ENCODE measurements at places on chromosomes 16 and 17.

GRCh38 chr17:45985447-45985846 is 13.6 kb upstream of the STH start:
- no peak for DNase-seq

DNA sequence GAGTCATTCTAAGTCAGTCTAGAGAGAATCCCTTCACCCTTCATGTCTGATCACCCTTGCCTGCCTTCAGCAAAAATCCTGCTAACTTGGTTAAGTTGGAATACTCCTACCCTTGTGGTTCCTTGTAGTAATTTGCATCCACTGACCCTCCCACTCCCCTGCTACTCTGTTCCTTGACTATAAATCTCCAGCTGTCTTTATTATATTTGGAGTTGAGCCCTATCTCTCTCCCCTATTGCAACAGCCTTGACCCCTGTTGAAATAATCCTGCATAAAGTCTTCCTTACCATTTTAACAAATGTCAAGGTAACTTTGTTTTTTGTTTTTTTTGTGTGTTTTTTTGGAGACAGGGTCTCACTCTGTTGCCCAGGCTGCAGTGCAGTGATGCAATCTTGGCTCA is 590.1 kb downstream of the WWOX start:
- DNase-seq, result no peak

- DNase-seq, result peak; percentile 12
Observed at GRCh38 chr16:8677481-8677880, 3.1 kb downstream of the ABAT start.

DNA sequence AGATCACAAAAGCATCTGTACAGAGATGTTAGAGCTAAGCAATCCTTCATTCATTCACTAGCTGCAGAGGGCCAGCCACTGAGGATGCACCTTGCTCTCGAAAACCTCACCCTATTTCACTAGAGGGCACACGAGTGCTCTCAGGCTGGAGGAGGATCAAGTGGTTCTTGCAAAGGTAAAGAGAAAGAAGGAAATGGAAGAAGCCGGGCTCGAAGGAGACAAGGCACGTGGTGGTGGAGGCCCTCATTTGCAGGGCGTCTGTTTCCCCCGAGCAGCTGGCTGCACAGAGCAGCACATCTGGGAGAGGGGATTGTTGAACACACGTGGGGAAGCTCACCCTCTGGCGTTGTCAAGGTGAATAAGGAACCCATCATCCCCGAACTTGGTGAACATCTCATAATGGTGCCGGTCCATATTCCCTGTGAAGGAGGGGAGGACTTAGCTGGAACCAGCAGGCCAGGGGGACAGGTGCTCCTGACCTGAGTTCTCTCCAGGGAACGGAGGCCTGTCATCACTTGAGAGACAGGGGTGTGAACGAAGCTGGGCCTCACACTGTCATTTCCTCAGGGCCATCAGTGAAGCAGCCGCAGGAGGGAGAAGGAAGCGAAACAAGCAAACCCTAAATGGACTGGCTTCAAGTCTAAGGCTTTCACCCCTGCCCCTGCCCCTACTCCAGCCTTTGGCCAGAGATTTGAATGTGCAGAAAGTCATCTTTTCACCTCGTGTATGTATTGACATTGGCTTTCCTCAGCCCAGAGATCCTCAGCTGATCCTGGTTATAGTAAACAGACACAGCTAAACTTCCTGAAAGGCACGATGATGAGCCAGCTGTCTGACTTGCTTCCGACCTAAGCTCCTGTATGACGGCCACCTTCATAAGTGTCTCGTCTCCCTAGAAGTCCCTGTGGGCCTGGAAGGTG is 27.6 kb downstream of the PRKAR1A start:
- no peak for DNase-seq

DNA sequence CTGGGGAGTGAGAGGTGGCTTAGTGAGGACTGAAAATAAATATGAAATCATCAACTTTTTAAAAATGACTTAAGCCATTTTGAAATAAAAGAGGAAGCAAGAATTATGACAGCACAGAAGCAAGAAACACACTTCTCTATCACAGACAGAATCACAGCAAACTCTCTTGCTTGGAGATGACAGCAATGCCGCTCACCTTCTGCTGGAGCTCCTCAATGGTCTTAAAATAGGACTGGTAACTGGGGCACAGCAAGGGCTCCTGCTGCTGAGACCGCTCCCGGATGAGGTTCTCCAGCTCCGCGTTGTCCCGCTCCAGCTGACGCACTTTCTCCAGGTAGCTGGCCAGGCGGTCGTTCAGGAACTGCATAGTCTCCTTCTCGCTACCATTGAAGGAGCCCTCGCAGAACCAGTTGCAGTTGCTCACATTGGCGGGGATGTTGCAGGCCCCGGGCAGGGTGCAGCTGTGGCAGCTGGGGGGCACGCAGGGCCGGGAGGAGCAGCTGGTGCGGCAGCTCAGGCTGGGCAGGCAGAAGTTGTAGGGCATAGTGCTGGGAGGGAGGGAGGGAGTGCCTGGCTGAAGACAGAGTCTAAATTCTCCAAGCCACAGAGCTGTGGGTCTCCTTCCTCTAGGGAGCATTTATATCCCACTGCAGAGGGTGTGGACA is at the start of gene KRT31:
Gene KRT31, minus strand, starts transcription at position 613 of the 665 bp plus-strand sequence. Its CDS starts 69 bp downstream, at position 544.
- no peak for DNase-seq

- DNase-seq, result no peak
Observed at GRCh38 chr16:53643474-53643873, 60.2 kb downstream of the RPGRIP1L start.

DNA sequence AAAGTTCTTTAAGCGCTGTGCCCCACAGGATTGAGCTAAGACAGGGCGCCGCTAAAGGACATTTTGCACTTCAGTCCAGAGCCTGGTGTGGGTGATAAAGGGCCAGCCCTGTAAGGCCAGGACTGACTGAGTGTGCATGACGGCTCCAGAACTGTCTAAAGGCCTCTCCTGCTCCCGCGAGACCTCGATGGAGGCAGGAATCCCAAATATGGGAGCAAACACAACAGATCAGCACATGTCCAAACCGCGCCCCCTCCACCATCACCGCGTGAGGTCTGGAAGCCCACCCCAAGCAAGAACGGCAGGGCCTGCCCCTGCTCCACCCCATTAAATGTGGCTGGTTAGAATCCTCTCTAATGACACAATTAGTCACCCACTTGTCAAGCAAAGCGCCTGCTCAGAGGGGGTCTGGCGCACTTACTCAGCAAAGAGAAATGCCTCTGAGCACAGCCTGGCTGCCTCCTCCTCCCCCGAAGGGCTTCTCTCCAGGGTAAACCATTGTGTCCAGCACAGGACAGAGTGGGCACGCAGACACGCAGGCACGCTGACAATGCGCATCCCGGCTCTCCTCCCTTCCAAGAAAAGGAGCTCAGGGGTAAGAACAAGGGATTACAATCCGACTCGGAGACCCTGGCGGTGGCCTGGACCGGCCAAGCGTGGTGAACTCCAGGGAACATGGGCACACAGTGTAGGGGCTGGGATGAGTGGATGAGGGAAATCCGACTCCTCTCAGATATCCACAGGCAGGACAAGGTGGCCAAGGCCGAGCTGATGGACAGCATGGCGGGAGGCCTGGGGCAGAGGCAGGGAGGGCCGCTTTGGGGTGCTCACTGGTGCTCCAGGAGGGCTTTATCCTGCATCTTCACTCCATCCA is 1.5 kb downstream of the MXRA7 start:
- DNase-seq, result no peak

DNA sequence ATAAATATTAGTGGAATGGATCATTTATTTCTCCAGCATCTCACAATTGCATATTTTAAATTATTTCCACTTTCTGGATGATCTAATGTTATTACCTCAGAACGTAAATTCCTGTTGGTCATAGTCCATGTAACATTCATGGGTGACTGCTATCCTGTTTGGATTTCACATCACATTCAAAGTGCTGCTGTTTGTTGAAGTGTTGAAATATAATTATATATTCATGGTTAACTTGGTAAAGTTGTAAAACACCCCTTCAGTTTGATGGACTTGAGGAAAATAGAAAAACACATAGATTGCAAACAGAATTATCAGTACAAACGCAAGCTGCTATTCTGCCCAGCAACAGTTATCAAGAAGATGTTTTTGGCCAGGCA is 59.6 kb downstream of the TANGO6 start:
- no peak for DNase-seq

GRCh38 chr17:18102640-18103039 is 5.9 kb upstream of the MYO15A start:
- DNase-seq, result no peak

DNA sequence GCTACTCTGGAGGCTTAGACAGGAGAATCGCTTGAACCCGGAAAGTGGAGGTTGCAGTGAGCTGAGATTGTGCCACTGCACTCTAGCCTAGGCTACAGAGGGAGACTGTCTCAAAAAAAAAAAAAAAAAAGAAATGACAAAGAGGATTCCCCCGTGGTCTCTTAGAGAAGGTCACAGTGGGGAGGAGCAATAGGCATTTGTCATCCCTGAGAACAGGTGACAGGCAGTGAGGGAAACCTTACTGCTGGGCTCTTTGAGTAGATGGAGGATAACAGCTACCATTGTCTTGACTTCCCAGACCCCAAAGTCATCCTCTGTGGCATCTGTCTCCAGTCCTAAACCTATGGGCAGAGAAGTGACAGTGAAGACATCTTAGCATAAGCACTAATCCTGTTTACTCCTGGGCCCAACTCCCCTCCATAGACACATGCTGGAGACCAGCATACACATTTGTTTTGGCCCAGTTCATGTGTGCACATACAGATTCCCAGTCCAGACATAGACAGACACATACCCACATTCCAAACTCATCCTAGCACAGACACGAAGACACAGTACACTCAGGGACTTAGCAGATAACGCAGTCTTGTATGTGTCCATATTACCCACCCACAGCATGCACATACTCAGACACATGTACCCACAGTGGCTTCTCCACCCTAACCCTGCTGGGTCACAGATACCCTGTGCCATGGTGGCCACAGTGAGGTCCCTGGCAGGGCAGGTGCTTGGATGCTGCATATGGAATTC is 2.7 kb downstream of the ESRP2 start:
- no peak for DNase-seq

DNA sequence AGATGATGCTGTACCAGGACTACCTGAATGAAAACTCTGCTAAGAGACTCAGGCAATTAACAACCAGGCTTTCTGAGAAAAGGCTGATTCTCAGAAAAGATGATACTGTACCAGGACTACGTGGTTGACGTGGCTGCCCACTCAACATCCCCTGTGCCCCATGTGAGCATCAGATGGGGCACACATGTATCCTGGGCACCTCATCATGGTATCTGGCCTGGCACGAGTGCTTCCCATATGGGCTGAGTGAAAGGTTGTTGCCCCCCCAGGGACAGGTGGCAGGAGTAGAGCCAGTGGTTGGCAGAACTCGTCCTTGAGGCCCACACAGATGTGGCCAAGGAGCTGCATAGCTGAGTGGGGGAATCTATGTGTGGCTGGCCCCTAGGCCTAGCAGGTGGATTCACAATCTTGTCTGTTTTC is 3.5 kb upstream of the CES4A start:
- no peak for DNase-seq

GRCh38 chr17:43042025-43042628 is 17.1 kb downstream of the RND2 start:
- DNase-seq, result no peak

- DNase-seq, result no peak
Observed at GRCh38 chr16:30085820-30086219, 5.9 kb downstream of the TBX6 start.

DNA sequence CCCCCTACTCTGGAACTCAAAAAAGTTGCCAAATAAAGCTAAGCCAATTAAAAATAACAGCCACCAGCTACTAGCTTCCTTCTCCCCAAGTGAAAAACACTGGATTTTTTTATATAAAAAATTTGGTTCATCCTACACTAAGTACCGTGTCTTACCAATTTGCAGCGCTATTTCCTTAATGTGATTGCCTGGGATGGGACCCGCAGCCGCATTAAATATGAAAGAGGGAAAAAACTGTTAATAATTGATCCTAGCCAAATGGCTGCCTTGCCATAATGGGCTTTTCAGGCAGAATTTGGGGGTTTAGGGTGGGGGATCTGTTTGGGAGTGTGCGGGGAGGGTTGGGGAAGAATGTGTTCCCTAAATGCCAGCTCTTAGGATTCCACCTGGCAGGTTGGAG is 2.0 kb downstream of the HOXB9 start:
- no peak for DNase-seq

DNA sequence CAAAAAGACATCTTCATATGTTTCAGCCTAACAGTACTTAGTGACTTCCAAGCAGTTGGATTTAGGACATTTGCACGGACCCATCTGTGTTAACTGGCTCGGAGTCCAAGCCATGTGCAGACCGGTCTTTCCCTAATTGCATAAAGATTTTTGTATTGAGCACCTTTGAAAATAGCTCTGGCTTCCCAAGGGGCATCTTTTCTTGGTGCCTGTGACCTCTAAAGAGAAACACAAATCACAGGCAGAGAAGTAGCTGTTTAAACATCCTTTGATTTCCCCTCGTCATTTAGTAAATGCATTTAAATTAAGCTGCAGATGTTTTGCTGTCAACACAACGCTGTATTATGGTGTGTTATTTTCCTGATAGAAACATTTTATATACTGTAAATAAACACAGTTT is 288.2 kb upstream of the SALL1 start:
- DNase-seq, result no peak

DNA sequence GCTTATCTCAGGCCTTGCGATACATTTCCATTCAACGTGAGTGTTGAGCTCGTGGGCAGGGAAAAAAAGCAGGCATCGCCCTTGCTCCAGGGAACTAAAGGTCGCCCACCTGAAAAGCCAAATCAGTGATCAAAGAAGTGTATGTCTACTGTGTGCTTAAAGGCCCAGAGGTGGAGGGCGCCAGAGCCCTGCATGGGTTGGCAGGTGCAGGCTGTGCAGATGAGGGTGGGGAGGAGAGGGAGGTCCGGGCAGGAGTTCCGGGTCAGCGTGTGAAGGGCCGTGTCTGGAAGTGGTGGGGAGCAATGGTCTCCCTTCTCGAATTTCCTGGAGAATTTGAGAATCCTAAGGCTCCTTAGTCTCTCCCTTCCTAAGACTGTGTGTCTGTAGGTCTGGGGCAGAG is 7.2 kb downstream of the ADAM11 start:
- no peak for DNase-seq

GRCh38 chr17:39335704-39336223 is 65.7 kb downstream of the FBXL20 start:
- peak; percentile 35 for DNase-seq

- DNase-seq, result no peak
Observed at GRCh38 chr17:50959341-50959740, 93.2 kb upstream of the TOB1 start.

DNA sequence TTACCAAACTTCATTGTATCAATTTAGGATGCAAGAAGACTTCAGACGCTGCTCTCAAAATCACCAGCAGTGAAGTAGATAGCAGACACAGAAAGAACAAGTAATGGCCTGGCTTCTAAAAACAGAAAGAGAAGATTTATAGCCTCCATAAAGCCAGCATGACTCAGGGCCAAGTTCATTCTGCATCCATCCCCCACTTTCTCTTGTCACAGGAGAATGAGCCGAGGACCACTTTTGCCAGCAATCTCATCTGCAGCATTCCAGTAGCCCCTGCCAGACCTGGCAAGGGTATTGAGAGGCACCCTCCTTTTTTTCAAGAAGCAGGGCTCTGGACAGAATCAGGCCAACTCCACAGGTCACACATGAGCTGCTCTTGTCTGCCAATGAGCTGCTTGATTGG is 355.4 kb upstream of the SOX9 start:
- no peak for DNase-seq

Measured in foreskin melanocyte (primary cell).